Natural killer cell (primary cell): ENCODE measurements at places on chromosomes 16 and 17. TPM values are rescaled to one million over a fixed set of nuclear protein-coding genes. Genes with fewer than 3 reads are reported as not detected.

Gene CCL3
- total RNA-seq: 381 TPM

Gene MT4
- total RNA-seq: not detected

Gene SOST
- not detected for total RNA-seq

- no peak for DNase-seq
Measured at GRCh38 chr17:38710604-38710962, 5.5 kb downstream of the MLLT6 start.

- no peak for DNase-seq
Measured at GRCh38 chr17:62084585-62084984, 19.5 kb upstream of the MED13 start.

- no peak for DNase-seq
Measured at GRCh38 chr17:17971431-17972125, 622 bp downstream of the TOM1L2 start.

- no peak for DNase-seq
Measured at GRCh38 chr16:88418869-88419268, 34.2 kb upstream of the ZFPM1 start.

DNA sequence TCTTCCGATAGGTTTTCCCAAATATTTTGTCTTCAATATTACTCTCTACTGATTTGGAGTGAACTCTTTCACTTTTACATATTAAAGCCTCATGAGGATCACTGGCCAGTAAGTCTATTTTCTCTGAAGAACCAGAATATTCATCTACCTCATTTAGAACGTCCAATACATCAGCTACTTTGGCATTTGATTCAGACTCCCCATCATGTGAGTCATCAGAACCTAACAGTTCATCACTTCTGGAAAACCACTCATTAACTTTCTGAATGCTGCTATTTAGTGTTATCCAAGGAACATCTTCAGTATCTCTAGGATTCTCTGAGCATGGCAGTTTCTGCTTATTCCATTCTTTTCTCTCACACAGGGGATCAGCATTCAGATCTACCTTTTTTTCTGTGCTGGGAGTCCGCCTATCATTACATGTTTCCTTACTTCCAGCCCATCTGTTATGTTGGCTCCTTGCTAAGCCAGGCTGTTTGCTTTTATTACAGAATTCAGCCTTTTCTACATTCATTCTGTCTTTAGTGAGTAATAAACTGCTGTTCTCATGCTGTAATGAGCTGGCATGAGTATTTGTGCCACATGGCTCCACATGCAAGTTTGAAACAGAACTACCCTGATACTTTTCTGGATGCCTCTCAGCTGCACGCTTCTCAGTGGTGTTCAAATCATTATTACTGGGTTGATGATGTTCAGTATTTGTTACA lies 30.9 kb downstream of the BRCA1 start:
- DNase-seq: no peak

DNA sequence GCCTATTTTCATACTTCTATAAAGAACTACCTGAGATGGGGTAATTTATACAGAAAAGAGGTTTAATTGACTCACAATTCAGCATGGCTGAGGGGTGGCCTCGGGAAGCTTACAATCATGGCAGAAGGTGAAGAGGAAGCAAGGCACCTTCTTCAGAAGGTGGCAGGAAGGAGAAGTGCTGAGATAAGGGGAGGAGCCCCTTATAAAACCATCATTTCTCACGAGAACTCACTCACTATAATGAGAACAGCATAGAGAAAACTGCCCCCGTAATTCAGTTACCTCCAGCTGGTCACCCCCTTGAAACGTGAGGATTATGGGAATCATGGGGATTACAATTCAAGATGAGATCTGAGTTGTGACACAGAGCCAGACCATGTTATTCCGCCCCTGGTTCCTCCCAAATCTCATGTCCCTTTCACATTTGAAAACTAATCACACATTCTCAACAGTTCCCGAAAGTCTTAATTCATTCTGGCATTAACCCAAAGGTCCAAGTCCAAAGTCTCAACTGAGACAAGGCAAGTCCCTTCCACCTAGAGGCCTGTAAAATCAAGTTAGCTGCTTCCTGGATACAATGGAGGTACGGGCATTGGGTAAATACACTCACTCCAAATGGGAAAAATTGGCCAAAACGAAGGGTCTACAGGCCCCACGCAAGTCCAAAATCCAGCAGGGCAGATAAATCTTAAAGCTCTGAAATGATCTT lies 237.7 kb downstream of the CDH13 start:
- DNase-seq: no peak

- DNase-seq: no peak
Measured at GRCh38 chr16:692356-693108, 2.3 kb upstream of the WDR24 start.
